ENCODE measurements at places on chromosomes 4 and X.

GRCh38 chr4:84491481-84491880 lies 7.6 kb downstream of the NKX6-1 start:
- DNase-seq = no peak

GRCh38 chr4:175770555-175770954 lies 41.5 kb downstream of the GPM6A start:
- DNase-seq = no peak

DNA sequence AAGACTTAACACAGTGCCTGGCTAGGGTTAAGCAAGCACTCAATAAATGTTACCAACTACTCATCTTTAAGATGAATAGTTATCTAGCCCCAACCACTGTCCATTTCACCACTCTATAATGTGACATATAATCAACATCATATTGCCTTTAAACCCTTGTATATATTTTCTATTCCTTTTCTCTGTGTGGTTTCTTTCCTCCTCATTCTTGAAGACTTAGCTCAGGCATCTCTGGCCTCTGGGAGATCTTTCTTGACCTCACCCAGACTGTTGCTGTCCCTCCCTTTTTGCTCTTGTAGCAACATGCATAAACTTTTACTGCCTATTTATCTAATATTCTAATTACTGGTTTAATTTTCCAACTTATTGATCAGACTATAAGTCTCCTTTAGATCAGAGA lies 249.9 kb upstream of the MAB21L2 start:
- DNase-seq = peak; percentile 12

DNA sequence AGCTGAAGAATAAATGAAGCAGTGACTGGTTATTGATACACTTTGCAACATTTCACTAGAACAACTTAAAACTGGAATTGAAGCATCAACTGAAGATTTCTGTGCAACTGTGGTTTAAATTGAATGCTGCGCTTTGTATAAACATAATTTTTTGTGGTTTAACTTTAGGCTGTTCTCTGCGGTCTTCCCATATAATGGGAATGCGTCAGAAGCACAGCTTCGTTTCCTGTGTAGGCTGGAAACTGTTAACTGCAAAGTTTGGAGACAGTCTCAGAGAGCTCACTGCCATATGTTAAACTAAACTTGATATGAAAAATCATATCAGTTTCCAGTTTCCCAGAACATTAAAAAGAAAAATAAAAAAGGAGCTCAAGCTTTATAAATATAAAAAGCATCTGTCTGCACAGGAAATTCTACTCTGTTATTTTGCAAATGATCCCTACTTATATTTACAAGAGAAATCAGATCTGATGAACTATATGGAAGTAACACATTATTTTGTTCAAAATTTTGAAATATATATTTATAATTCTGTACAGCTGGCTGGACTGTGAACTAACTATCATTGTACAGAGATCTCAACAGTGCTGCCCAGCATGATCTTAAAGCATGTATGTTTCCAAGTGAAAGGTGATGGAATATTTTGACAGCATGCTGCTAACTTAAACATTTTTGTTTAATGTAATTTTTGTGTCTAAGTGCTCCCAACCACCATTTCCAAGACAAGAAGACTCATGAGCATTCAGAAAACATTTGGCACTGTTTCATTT lies 139.9 kb downstream of the NDST3 start:
- DNase-seq = no peak

GRCh38 chr4:72311291-72311690 lies 257.7 kb downstream of the ADAMTS3 start:
- DNase-seq = peak; percentile 78

- no peak for DNase-seq
These were observed 16.9 kb downstream of the CXCL3 start for GRCh38 chr4:74021601-74022000.

DNA sequence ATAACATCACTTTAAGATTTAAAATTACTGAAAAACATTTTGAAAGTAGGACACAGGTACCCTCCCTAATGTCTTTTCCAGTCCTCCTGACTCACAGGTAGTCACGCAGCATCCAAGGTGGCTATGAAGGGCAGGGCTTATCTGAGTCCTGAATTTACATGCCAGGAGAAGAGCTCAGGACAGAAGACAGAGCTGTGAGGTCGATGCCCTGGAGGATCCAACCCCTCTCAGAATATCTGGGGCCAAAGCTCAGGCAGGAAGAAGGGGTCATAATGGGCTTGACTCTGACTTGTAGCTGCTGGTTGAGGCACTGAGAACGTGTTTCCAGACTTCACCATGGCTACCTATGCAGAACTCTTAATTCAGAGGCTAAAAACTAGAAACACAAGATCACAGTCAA lies 177.5 kb downstream of the AASDH start:
- no peak for DNase-seq

DNA sequence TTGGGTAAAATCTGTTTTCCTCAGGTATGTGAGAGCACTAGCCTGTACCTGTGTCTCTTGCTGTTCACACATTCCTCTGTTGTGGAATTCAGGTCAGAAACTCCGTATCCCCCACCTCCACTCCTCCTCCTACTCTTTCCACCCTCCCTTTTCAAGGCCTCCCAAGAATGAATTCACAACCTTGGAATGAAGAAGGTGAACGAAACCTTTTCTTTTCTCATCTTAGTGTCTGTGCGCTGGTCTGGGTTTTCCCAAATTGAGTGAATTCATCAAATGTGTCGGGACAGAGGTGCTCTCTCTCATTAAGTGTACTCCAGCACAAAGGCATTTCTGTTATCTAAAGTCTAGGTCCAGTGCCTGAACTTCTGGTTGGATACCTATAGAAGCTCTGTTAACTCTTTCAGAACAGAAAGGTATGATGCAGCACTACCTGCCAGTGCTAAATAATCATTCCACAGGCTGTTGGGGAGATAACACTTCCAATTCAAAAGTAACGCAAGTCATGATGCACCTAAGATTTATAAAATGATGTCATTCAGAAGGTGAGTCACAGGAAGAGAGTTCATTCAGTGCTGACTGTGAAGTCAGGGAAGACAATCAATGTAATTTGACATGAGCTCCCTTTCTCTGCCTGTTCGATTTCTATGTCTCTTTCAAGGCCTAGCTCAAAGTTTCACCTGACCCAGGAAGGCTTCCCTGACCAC lies 41.9 kb downstream of the COL4A6 start:
- peak; percentile 88 for DNase-seq

DNA sequence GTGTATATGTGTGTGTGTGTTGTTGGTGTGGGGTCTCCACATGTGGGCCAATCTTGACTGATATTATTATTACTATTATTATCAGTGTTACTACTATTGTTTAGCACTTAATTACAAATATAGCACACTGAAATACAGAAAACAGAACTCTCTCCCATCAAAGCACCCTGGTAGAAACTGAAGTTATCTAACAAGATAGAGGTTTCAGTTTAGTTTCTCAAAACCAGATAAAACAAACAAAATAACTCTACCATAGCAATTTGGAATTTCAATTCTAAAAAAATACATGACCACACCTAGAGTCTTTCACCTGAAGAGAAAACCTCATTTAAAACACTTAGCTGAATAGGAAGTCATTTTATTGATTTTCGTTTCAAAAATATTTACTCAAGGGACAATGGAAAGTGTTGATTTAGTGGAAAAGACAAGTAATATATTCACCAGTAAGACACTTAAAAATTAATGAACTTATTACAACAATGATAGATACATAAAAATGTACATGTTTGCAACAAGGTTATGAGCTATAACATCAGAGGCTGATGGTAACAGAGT lies 252.3 kb downstream of the PDHA2 start:
- DNase-seq = no peak

GRCh38 chr4:89898304-89898716 lies 3.7 kb downstream of the MMRN1 start:
- no peak for DNase-seq

- no peak for DNase-seq
These were observed 229.0 kb downstream of the PPARGC1A start for GRCh38 chr4:23660865-23661264.

- DNase-seq = peak; percentile 30
These were observed 24.1 kb downstream of the EMCN start for GRCh38 chr4:100493756-100494155.

- DNase-seq = no peak
These were observed 8.7 kb downstream of the PDE6B start for GRCh38 chr4:633976-634598.

- DNase-seq = peak; percentile 100
These were observed 207.3 kb downstream of the SLC7A11 start for GRCh38 chr4:138034871-138035270.

- no peak for DNase-seq
These were observed 139.2 kb upstream of the ANK2 start for GRCh38 chr4:112910109-112910736.

- no peak for DNase-seq
These were observed 29.9 kb downstream of the CASP6 start for GRCh38 chr4:109673303-109673702.

- DNase-seq = peak; percentile 23
These were observed 22.1 kb upstream of the OPN1LW start for GRCh38 chrX:154121961-154122360.

GRCh38 chr4:115110191-115111181 lies 2.9 kb downstream of the NDST4 start:
- DNase-seq = no peak

DNA sequence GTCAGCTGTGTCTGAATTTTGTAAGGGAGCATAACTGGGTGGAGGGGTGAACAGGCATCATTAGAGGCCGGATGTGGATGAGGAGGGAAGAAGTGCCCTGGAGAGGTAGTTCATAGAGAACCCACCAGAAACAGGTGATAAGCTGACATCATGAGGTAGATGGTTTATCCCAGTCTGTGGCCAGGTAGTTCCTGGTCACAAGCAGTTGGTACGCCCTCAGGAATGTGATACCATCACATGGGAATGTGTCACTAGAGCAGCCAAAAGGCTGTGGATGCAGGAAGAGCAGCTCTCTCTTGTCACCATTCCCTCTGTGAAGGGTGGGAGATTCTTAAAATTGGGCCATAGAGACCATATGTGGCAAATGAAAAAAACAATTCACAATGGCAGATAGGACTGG lies 21.9 kb downstream of the MSN start:
- DNase-seq = peak; percentile 42

DNA sequence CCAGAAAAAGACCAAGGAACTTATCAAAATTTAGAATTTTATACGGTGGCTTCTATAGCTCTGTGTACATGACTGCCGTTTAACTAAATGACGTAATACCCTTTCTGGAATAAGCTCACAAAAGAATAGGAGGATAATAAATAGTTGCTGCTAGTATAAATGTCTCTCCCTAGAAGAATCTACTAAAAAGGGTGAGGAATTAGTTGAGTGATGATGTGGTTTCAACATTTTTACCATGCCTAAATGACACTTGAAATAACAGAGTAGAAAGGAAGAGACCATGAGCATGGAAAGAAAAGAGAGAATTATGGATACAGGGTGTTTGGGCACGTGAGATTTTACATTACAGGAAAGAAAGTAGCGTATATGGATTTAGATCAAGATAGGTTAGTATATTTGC lies 231.1 kb downstream of the ARAP2 start:
- no peak for DNase-seq

DNA sequence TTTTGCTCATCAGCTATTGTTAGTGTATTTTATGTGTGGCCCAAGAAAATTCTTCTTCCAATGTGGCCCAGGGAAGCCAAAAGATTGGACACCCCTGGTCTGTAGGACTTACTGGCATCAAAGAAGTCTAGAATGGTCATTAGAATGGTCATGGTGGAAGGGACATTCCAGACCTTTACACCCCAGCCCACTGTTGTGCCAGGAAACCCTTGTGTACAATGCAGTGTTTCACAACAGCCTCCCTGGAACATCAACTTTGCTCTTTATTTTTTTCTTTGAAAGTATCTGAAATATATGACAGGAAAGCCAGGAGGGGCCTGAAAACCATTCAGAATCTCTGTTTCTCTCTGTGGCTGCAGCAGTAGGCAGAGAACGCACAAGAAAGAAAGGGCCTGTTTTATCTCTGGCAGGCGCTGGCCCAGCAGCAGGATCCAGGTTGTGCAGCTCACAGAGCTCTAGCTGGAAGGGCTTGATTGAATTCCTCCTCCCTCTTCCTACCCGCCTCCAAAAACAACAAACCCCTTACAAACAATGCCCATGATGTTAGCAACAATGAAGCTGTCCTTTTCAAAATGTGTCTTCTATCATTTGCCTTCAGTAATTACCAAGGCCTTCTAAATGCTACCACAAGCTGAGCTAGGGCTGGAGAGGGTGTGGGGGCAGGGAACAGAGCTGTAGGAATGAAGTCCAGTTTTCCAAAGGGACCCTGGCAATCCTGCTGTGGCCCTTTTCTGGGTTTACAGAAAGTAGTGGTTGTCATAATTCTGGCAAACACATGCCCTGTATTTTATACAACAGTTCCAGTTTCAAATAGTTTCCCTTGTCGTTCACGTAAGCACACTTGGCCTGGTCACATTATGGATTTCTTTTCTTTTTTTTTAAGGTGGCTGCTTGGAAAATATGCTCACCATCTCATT lies 32.3 kb upstream of the TFDP3 start:
- DNase-seq = no peak

DNA sequence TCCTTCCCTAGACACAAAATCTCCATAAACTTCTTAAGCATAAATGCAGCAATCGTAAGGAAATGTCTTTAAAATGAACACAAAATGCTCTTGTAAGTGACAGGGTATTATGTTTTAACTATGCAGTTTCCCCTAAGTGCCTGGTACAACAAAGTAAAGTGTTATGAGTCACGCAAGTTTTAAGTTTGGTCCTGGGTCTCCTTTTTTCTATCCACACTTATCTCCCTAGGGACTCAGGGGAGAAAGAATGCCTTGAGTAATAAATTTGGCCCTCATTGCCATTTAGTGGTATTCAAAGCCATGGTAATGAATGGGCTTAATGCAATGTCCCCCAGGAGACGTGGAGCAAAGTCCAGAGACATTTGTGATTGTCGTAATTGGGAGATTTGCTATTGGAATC lies 149.1 kb downstream of the MAGEB17 start:
- DNase-seq = no peak

- DNase-seq = no peak
These were observed 6.8 kb upstream of the SASH3 start for GRCh38 chrX:129772796-129773431.

DNA sequence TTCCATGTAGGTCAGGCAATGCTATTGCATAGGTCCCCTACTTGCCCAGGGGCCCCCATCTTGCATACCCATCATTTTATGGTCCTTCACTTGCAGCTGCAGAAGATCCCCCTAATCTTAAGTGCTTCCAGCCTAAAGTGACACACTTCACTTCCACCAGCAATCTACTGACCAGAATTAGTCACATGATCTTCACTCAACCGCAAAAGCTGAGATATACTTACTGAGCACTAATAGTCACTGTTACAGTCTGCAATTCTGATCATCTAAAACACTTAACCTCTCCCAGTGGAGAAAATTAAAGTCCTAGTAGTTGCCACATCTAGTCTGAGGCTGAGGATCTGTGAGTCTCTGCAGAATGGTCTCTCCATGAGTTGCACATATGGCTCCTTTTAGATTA lies 82.1 kb downstream of the AREG start:
- DNase-seq = no peak

DNA sequence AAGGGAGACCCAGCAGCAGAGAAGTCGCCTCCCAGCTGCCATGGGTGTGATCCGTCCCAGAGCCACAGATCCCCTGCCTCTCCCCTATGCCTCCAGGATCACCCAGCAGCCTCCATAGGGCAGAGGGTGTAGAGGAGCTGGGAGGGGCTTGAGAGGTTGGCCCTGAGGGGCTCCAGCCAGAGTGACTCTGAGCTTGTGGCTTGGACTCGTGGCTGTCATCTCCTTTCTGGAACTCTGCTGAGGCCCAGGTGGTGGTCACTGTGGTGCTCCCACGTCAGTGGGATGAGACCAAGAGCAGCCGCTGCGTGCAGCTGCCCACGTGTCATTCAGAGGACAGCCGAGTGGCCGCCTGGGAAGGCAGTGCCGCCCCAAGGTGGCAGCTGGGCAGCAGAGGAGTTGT lies 4.2 kb downstream of the TACC3 start:
- DNase-seq = no peak
